WTC11 (cell line): ENCODE measurements at places on chromosomes 2 and 18.

- no peak for DNase-seq
These were observed 50.9 kb downstream of the TTN start for GRCh38 chr2:178756343-178756742.

- no peak for DNase-seq
These were observed 1.0 kb downstream of the NAB1 start for GRCh38 chr2:190649798-190650390.

GRCh38 chr18:44197832-44198611 is 482.7 kb upstream of the SETBP1 start:
- no peak for DNase-seq

DNA sequence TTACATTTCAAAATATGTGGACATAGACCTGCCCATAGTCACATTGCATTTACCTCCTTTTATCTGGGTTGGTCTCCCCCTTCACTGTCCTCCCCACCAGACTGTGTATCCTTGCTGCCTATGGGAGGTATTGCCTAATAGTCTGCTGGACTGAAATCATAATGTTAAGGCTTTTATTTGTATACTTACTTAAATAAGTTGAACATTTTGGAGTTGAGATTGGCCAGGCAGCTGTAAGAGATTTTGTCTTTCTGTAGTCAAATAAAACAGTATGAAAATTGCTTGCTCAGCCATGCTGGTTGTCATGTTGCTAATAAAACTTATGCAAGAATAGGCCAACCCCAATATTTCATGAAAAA is 280.9 kb downstream of the PTPRM start:
- DNase-seq = no peak

- DNase-seq = no peak
These were observed 169.0 kb upstream of the PKDCC start for GRCh38 chr2:41878716-41879234.

- DNase-seq = peak; percentile 55
These were observed 1.0 kb upstream of the TUBB6 start for GRCh38 chr18:12306752-12307700.

DNA sequence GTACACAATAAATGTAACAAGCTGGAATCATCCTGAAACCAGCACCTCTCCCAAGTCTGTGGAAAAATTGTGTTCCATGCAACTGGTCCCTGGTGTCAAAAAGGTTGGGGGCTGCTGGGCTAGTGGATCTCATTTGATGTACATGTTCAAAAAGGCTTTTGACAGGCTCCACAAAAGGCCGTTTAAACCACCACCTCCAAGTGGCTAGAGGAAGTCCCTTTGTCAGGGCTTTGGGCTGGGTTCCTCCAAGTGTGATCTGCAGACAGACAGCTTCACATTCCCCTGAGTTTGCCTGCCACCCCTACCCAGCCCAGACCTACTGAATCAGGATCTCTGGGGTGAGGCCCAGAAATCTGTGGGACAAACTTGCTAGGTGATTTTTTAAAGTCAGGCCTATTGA is 84.7 kb downstream of the TGFA start:
- no peak for DNase-seq

GRCh38 chr2:15640261-15640711 is 48.6 kb downstream of the DDX1 start:
- DNase-seq = no peak

DNA sequence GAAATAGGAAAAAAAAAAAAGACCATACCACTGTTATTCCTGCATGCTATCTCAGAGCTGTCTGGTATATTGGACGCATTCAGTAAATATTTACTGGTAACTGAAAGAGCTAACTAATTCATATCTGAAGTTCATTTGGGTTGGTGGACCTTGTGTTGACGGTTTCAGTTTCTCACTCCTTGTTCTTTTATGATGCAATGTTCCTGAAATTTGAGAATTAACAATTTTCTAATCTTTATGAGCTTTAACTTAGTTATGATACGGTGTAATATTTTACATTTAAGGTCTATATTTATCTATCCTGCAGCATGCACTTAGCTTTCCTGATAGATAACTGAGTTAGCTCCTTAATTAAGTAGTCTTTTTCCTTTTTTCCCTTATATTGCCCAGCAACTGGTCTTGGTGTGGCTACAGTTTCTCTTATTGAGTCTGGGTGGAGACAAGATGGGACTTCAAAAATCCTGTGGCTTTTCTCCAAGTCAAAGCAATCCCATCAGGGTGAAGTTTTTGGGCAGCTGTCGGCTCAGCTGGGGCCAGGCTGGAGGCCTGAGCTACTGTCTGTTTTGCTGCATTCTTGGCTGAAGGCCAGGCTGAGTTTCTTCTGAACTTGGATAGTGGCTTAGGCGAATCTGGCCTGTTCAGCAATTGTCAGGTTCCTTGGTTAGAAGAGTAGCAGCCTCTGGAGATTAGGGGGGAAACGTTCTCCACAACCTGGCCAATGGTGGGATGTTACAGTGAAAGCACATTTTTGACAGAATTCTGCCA is 78.4 kb upstream of the MEX3C start:
- DNase-seq = no peak

DNA sequence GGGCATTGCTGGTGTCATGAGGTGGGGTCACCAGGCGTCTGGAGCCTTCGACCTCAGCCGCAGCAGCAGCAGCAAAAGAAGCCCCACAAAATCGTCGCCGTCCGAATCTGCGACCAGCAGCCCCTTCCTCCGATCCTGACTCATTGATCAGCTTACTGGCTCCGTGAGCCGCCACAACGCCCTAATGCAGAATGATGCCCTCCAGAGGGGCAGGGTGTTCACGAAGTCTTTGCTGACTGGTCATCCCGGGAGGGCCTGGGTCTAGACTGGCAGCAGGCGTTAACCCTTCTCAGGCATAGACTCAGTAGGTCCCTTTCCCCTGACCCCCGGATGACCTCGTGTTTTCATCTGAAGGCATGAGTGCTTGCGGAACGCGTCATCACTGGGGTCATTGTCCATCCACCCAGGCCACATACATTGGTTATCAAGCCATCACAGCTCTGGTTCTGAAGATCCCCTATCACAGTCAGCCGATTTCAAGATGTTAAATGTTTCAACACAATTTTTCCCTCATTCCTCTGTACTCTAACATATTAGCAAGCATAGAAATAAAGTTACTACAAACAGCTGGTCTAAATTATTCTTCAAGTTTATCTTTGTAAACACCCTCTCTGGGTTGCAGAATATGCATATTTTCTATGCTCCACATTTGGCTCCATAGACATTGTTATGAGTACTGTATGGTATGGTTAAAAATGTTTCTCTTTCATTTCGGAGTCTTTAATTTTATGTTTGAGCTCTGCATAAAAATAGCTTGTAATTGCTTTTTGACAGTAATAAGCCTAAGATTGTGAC is 83.3 kb upstream of the SALL3 start:
- DNase-seq = no peak

DNA sequence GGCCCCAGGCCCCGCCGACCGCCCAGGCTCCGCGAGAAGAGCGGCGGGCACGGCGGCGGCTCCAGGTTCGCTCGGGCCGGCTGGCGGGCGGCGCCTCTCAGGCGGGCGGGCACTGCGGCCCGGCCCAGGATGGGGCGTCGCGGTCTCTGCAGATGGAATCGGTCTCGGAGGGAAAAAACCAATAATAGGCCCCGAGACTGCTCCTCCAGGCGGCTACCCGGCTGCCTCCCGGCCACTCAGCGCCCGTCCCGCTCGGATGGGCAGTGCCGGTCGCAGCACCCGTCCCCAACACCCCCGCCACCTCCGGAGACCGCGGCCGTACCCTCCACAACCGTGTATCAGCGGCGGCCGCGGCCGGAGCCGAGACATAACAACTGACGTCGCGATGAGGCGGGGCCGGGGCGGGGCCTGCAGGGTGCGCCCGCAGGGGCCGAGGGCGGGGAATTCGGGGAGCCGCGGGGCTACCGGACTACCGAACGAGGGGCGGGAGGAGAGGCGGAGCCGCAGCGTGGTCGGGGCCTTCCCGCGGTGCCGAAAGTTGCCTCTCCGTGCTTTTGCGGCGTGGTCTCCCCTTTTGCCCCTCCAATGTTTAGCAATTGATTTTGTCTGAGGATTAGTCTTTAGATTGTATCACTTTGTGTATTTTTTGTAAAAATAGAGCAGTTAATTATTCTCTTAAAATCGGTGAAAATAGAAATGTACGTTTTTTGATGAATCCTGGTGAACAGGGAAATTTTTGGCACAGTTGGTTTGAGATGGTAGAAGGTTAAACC is at the start of gene RNF103:
Gene RNF103, minus strand, starts transcription at position 372 of the 773 bp plus-strand sequence. CDS start 979 bp downstream, outside the sequence.
- DNase-seq = peak; percentile 96

GRCh38 chr2:195925120-195925519 is 143.5 kb downstream of the DNAH7 start:
- DNase-seq = no peak

DNA sequence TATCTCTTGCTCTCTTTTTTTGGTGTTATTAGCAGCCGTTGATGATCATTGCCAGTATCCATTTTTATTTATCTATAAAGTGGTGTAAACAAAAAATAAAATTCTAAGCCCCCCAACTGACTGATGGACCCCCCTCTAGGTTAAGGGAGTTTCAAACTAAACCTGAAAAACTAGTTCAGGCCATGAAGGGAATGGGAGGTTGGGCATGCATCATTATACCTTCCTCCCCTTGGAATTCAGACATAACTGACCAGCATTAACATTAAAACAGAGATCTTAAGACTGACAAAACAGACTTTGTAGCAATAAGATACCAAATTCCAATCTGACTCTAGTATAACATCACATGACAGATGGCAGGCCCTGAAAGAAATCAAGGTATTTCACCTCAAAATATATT is 20.2 kb downstream of the RALBP1 start:
- no peak for DNase-seq

DNA sequence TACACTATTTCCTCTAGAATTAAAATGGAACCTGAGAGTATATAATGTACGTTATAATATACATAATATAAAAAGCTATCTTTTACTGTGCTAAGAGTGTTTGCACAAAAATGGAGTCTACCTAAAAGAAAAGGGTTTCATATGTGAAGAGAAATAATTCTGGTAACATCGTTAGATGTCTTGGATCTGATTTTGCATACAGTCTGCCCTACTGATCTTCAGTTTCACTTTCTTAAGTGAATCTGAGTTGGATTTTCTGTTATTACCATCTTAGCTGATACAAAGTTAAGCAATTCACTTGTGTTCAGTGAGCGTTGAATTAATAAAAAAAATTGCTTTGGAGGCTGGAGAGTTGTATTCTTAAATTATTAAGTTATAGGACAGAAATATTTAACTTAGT is 502.1 kb upstream of the TMEFF2 start:
- DNase-seq = no peak

- no peak for DNase-seq
These were observed 72.1 kb downstream of the COL6A3 start for GRCh38 chr2:237341872-237342271.

DNA sequence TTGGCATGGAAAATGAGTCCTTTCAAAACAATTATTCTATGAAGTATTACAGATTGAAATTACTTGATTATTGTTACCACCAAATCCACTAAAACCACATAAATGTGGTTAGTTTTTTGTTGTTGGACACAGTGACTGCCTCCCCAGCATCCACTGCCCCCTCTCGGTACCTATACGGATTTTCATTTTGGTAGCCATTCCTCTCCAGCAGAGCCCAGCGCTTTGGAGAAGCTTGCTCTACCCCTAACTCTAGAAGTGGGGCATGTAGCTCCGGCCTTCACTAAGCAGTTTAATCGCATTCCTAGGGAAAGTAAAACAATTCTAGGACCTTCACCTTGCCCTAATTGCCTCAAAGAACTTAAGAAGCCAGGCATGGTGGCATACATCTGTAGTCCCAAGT is 24.2 kb downstream of the OLA1 start:
- no peak for DNase-seq
